Nephron progenitor cell (in vitro differentiated cells): ENCODE measurements at places on chromosomes 16 and 17.
A peak's percentile ranks its signal among the peaks of the same experiment; 100 is the strongest.

DNA sequence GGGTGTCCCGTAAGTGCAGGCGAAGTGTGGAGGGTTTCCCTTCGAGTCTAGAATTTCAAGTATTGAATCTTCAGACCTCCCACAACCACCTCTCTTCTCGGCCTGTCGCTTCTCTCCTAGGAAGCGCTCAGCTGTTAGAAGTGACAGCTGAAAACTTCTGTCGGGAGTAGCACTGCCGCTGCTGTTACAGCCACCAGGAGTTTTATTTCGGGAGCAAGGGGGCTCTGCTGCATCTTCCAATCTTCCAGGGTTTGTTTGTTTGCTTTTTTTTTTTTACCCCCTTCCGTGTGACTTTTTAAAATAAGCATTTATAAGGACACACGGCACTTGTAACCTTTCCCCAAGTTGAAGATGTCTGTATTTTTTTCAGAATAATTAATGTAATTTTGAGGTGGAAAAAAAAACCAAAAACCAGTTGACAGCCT, 767 bp downstream of the RPS6KB1 start:
- no peak for DNase-seq

- DNase-seq, result no peak
Observed at GRCh38 chr16:16167927-16168326, 55.4 kb downstream of the ABCC6 start.

DNA sequence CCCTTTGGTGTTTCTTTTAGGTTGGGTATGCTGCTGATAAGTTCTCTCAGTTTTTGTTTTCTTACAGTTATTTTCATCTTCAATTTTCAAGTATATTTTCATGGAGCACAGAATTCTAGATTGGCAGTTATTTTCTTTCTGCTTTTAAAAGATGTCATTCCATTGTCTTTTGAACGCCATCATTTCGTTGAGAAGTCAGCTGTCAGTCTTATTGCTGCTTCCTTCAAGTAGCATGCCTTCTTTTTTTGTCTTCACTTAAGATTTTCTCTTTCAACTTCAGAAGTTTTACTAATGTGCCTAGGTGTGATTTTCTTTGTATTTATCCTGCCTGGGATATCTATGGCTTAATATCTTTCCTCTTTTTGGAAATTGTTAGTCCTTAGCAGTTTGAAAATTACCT, 262.2 kb upstream of the PMFBP1 start:
- no peak for DNase-seq

DNA sequence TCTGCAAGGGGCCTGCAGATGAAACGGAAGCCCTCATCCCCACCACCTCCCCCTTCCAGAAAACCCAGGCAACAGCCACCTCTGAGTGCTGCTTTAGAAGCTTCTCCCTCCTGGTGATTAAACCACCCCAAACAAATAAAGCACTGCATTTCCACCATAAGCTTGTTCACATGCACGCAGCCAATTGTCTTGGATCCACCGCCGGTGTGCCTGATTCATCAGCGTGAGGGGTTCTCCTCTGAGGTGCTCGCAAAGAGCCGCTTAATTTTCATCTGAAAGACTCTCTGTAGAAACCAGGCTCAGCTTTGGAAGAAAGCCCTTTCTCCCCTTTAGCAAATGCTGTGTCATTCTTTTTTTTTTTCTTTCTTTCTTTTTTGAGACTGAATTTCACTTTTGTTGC, 155.2 kb upstream of the EEF2KMT start:
- DNase-seq, result no peak

GRCh38 chr17:75979705-75980187, 706 bp downstream of the TEN1 start:
- DNase-seq, result no peak

- peak; percentile 44 for DNase-seq
Observed at GRCh38 chr17:66200685-66201092, 8.8 kb upstream of the CEP112 start.

DNA sequence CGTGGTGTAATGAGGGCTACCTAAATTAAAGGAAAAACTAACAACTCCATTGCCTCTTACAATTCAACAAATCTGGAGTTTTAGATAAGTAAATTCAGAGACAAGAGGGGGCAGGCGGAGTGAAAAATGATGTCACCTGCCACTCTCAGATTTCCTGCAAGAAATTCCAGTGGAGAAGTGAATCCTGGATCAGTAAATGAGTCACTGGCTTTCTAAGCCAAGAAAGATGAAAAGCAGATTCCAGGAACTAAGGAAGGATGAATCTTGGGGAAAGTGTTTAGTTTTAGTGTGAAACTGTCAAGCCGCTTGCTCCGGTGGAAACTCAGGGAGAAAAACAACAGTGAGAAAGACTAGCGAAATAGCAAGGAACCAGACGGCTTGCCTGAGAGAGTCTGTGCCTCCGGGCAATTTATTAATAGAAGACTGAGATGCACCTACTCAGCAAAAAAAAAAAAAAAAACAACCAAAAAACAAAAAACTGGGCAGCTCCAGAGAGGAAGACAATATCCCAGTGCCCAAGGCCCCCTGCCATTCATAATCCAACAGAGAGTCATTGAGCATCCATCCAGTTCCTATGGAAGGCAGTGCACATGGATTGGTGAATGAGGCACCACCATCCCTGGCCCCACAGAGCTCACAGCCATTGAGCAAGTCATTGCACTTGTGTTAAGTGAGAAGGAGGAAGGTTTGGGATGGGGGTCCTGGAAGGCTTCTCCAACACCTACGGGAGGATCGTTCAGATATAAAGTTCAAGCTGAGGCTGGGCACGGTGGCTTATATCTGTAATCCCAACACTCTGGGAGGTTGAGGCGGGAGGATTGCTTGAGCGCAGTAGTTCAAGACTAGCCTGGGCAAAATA, 12.1 kb upstream of the RIPOR1 start:
- DNase-seq, result no peak

- peak; percentile 89 for DNase-seq
Observed at GRCh38 chr17:2393174-2393953, 7.5 kb downstream of the MNT start.

GRCh38 chr17:33981711-33982601, 273.1 kb upstream of the CCL2 start:
- peak; percentile 12 for DNase-seq

DNA sequence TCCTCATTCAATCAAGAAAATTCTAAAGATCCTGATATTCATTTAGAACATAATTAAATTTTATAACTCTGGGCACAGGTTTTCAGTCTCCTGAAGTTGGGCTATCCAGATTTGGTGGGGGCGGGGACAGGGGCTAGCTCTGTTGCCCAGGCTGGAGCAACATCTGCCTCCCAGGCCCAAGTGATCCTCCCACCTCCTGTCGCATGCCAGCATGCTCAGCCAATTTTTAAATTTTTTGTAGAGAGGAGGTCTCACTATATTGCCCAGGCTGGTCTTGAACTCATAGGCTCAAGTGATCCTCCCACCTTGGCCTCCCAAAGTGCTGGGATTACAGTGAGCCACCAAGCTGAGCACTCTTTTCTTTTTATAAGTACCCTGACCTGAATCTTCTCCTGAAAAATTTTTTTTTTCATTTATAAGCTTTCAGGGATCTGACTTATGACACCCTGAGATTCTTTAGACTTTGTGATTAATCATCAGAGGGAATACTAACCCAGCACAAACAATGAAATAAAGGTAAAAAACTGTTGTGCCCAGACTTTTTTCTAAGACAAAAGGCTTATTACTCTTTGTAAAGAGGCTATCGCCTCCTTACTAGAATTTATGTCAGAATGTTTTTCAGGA, 62.6 kb downstream of the TUBD1 start:
- DNase-seq, result no peak

DNA sequence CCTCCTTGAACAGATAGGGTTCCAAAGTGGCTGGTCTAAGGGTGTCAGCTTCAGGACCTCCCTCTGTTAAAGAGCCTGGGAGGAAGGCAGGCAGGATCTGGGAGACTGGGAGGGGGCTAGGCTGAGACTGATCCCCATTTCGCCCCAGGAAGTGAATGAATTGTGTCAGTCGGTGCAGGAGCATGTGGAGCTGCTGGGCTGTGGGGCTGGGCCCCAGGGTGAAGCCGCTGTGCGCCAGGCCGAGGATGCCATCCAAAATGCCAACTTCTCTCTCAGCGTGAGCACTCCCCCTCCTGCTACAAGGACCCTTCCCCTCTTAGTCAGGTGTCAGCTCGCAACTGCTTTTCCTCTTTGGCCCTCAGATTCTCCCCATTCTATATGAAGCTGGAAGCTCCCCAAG, 6.1 kb downstream of the CARMIL2 start:
- no peak for DNase-seq

DNA sequence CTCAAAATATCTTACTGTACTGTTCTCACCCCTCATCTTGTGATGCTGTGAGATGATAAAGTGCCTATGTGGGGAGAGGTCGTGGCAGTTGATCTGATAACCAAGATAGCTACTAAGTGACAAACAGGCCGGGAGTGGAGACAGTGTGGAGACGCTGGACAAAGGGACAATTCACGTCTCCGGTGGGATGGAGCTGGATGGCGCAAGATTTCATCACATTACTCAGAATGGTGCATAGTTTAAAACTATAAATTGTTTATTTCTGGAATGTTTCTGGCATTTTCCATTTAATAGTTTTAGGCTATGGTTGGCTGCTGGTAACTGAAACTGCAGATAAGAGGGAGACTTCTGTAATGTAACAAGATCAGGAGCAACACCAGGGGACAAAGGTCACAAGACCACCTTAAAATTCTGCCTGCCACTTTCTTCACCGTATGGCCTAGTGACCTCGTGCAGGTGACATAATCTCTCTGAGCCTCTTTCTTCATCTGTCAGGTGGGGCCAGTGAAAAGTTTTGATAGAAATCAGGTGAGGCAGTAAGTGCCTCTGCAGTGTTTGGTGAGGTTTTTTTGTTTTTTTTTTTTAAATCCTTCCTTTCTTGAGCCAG, 54.4 kb upstream of the LGALS9 start:
- no peak for DNase-seq

- DNase-seq, result no peak
Observed at GRCh38 chr17:76179496-76180467, 38.7 kb upstream of the FOXJ1 start.
